ENCODE measurements at places on chromosomes 7 and 10. TPM values are rescaled to one million over a fixed set of nuclear protein-coding genes. Genes with fewer than 3 reads are reported as not detected.
A peak's percentile ranks its signal among the peaks of the same experiment; 100 is the strongest.

GRCh38 chr10:1454951-1455350, 282.4 kb downstream of the ADARB2 start:
- no peak for DNase-seq

GRCh38 chr7:50959560-50959959, 176.9 kb upstream of the GRB10 start:
- DNase-seq = no peak

DNA sequence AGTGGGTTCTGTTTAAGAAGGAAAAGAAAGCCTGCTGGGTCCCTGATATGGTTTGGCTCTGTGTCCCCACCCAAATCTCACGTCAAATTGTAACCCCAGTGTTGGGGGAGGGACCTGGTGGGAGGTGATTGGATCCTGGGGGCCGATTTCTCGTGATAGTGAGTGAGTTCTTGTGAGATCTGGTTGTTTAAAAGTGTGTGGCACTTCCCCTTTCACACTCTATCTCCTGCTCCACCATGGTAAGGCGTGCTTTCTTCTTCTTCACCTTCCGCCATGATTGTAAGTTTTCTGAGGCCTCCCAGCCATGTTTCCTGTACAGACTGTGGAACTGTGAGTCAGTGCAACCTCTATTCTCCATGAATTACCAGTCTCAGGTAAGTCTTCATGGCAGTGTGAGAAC, 42.6 kb downstream of the INPP5A start:
- no peak for DNase-seq

DNA sequence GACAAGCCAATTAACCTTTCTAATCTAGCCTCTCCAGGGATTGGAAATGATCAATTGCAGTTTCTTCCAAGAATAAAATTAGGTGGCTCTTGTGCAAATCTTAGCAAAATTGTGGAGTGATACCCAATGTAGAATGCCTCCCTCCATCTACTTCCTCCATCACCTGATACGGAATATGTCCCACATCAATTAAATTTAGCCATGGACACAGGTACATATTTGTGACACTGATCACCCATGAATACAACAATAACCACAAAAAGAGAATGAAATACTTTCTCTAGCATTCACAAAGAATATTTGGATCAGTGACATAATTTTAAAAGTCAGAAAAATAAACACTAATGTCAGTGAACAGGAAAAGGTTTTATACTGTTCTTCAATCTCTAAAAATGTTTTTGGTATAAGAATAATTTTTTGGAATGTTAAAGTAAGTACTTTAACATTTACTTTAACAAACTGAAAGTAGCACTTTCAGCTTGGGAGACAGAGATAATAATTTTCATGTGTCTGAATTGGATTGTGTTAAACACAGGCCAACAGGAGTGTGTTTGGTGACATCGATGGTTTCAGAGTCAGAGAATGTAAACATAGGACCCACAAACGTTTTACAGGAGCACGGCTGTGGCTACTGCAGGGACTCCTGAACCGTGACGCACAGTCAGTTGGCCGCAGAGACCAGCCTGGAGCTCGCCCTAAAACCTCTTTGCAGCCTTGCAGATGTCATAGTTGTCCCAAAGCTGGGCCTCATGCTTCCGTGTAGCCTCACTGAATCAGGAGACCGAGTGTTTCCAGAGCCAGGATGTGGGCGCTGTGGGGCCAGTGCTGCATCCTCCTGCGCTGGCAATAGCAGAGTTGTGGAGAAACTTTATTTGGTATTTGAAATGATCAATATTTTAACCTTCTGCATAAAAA, 7.2 kb downstream of the RBM20 start:
- DNase-seq = peak; percentile 90

DNA sequence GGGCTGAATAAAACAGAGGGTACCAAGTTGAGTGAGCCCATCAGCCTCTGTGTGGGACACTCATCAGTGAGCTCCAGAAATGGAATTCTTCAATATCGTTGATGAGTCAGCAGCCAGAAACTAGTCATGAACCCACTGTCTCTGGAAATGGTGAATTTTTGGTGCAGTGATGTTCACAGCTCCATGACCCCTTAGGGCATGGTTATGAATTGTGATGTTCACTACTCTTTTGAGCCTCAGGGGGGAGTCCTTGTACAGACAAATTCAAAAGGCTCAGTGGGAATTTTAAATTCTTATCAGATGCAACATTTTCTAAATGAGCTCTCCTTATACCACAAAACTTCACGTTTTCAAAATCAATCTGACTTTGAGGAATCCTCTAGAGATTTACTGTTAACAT, 335.7 kb downstream of the PHTF2 start:
- peak; percentile 42 for DNase-seq

- no peak for DNase-seq
Measured at GRCh38 chr7:9125246-9125645, 691.8 kb downstream of the NXPH1 start.

DNA sequence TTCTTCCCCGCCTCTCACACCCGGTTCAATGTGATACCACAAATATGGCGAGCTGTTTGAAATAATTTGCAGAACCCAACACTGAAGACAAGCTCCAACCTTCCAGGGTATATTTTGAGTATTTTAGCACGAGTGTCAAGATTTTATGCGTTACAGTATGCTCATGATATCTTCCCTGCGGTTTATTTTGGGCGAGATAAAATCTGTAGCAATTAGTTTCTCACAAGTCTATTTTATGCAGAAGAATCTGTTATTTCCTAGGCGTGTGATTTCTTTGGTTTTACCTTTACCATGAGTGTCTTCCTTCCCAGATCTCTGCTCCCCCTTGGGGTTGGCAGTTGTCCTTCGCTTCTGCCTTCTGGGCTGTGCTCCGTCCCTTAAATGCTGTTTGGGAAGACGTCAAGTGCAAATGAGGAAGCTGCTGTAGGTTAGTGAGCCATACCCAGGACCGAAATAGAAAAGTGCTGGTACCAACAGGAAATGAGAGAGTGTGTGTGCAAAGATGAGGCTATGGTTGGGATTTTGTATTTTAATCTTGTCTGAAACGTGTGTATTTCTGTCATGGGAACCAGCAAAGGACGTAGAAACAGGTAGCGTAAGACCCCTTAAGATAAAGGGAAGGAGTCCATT, 299.8 kb downstream of the KLF6 start:
- DNase-seq = no peak

DNA sequence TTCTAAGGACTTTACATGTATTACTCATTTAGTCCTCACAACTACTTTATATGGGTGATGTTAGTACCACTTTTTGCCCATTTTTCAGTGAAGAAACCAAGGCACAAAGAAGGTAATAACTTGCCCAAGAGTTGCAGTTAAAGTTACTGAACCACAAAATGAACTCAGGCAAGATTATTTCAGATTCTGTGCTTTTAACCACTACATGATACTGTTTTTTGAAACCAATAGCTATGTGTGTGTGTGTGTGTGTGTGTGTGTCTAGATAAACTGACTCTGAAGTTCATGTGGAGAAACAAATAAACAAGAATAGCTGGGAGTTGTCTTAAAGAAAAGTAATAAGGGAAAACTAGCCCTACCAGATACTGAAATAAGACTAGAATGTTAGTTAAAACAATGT, 60.8 kb upstream of the OIT3 start:
- peak; percentile 17 for DNase-seq

GRCh38 chr10:118672766-118673715, 77.6 kb upstream of the PRLHR start:
- DNase-seq = no peak

DNA sequence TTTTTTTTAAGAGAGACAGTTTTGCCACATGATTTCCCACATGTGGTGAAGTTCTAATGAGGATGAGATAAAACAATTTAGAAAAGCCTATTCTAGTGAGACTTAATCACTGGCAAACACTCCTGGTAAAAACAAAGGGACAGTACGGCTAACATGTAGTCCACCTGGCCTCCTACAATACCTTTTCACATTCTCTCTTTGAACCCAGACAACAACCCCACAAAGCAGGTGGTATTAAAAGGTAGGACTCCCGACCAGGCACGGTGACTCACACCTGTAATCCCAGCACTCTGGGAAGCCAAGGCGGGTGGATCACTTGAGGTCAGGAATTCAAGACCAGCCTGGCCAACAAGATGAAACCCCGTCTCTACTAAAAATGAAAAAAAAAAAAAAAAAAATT, 12.4 kb downstream of the PARD3 start:
- no peak for DNase-seq

Gene GPR146
- total RNA-seq = 3.4 TPM

Gene GRID1
- total RNA-seq = 0.48 TPM

DNA sequence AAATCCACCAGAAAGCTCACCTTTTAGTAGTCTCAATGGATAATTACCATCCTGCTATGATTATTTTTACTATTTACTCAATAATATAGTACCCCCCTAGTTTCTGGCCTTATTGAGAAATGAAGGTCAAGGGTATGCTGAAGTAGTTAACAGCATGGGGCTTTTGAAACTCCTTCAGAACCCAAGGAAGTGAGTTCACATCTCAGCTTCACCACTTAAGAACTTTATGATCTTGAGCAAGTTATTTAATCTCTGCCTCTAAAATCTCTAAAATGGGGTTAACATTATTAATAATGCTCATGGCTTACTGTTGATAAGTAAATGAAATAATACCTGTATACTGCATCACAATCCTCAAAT, 5.8 kb downstream of the MTPN start:
- DNase-seq = no peak

Gene ARHGEF35
- total RNA-seq = 4.4 TPM

Gene SFRP5
- 0.14 TPM for total RNA-seq

DNA sequence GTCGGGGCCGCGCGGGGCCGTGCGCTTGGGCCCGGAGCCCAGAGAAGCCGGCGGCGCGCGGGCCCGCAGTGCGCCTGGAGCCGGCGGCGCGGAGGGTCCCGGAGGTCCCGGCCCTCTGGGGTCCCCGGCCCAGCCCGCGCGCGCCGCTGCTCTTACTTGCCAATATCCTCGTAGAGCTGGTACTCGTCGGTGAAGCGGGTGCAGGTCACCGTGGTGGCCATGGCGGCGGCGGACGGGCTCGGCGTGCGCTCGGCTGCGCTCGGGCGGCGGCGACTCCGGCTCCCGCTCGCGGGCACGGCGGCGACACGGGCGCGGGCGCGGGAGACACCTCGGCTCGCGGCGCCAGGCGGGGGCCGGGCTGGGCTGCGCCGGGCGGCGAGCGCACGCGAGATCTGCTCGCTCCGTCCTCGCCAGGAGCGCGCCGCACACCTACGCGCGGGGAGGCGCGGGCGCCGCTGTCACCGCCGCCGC, at the start of gene CAMK2B:
Gene CAMK2B (minus strand): TSS at position 394 of the 471 bp plus-strand sequence. CDS start 173 bp downstream, at position 221.
- DNase-seq = no peak

Gene CALD1
- 1,872 TPM for total RNA-seq

All from astrocyte (in vitro differentiated cells and primary cell).